ENCODE measurements at places on chromosomes 4 and X. TPM values are rescaled to one million over a fixed set of nuclear protein-coding genes. Genes with fewer than 3 reads are reported as not detected.

The PRDM8 gene
- 0.55 TPM for total RNA-seq

The POLN gene
- total RNA-seq, result 1.9 TPM

The ZAR1 gene
- total RNA-seq, result not detected

The PPARGC1A gene
- 8.2 TPM for total RNA-seq

The GLRA3 gene
- 0.06 TPM for total RNA-seq

DNA sequence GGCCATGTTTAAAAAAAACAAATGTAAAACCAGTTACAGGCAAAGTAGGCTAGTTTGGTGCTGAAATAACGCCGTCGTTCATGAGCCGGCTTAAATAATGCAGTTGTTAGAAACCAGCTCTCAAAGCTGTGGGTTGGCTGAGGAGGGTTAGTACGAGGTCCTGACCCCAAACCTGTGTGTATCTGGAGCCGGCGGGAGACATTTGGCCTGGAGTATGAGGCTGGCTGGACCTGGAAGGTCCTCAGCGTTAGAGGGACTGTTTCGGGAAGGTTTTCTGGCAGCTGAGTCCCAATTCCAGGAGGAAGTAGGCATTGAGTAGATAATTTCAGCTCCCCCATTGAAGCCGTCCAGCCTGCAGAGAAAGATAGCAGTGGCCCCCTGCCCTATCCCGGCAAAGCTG, 73.4 kb upstream of the PPP2R3B start:
- no peaks in the 10 kb centered on the region for H3K4me1 ChIP-seq
- no peak overlapping the region for H3K4me3 ChIP-seq

- H3K27ac ChIP-seq, result no peak overlapping the region
- no peaks in the 10 kb centered on the region for H3K27me3 ChIP-seq
- H3K4me3 ChIP-seq, result no peak overlapping the region
- no peaks in the 10 kb centered on the region for H3K36me3 ChIP-seq
Measured at GRCh38 chrX:39475372-39475771, 622.4 kb downstream of the BCOR start.

DNA sequence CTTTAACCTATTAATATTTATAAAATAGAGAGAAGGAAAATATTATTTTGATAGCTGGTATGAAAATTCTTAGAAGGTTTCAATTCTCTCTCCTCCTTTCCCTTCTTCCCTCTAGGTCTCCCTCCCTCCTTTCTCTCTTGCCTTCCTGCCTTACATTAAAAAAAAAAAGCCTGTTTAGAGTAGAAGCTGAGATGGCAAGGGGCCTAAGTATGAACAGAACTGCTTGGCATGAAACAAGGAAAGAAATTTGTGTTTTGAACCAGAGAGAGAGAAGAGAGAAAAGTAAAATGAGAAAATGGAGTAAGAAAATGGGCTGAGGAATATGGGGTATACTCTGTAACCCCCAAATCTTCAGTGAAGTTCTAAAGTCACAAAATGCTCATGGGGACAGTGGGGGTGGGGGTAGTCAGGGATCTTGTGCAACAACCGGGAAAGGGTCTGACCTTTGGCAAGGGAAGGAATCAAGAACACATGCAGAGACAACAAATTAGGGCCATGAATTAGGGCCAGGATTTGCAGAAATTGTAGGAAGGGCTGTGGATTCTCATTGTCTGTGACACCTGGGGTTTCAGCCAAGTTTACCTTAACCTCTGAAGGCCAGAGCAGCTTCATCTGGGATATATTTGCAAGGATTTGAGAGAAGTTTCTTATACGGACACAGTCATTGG, 30.6 kb downstream of the SUPT20HL2 start:
- DNase-seq, result no peak
- H3K36me3 ChIP-seq, result no peaks in the 10 kb centered on the region
- H3K27me3 ChIP-seq, result no peaks in the 10 kb centered on the region

GRCh38 chrX:115504167-115504566, 56.8 kb upstream of the PLS3 start:
- no peak overlapping the region for H3K4me3 ChIP-seq
- H3K27me3 ChIP-seq, result no peaks in the 10 kb centered on the region
- no peak overlapping the region for H3K27ac ChIP-seq
- no peak for DNase-seq
- no peaks in the 10 kb centered on the region for H3K4me1 ChIP-seq

GRCh38 chrX:122565952-122566351, 618.1 kb upstream of the GRIA3 start:
- no peaks in the 10 kb centered on the region for H3K4me1 ChIP-seq
- H3K27me3 ChIP-seq, result no peaks in the 10 kb centered on the region
- no peak for DNase-seq
- H3K4me3 ChIP-seq, result no peak overlapping the region
- H3K27ac ChIP-seq, result no peak overlapping the region

- no peak for DNase-seq
- H3K27ac ChIP-seq, result no peak overlapping the region
- H3K4me1 ChIP-seq, result no peaks in the 10 kb centered on the region
Measured at GRCh38 chr4:4985844-4986243, 33.4 kb downstream of the CYTL1 start.

DNA sequence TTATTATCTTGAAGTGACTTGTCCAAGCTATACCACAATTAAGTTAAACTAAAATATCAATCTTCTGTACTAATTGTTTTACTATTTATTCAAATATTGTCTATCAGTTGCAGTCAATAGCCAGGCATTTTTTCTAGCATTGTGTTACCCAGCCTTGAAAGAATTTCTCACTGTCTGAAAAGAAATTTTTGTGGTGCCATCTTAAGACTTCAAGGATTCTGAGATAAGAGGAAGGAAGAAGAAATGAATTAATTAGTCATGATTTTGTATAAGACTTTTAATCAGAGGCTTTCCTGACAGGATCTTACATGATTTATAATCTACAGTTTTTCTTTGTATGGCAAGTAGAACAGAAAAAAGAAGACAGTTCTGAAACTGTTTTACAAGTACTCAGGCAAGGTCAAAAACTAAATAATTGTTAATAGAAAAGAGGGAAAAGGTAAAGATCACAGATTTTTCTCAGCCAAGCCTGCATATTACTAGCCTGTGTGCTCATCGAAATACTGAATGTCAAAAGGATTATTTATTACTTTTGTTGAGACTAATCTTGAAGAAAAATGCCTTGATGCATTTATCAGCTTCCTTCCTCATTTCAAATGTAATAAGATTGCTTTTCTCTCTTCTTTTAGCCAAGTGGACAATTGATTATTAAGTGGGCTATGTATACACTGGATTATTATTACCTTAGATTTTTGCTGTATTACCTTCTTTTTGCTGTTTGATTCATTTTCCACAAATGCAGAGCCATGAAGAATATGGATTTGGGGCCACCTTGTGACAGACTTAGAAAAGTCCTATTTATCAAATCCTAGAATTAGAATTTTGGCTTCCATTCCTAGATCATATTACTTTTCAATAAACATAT, 53.8 kb downstream of the CXCL1 start:
- H3K36me3 ChIP-seq, result no peaks in the 10 kb centered on the region
- DNase-seq, result no peak
- no peak overlapping the region for H3K27ac ChIP-seq
- H3K27me3 ChIP-seq, result no peaks in the 10 kb centered on the region
- H3K4me3 ChIP-seq, result no peak overlapping the region

- no peak overlapping the region for H3K4me3 ChIP-seq
- no peak overlapping the region for H3K27ac ChIP-seq
- H3K36me3 ChIP-seq, result no peaks in the 10 kb centered on the region
- no peak for DNase-seq
Measured at GRCh38 chr4:175671491-175671934, 140.6 kb downstream of the GPM6A start.

DNA sequence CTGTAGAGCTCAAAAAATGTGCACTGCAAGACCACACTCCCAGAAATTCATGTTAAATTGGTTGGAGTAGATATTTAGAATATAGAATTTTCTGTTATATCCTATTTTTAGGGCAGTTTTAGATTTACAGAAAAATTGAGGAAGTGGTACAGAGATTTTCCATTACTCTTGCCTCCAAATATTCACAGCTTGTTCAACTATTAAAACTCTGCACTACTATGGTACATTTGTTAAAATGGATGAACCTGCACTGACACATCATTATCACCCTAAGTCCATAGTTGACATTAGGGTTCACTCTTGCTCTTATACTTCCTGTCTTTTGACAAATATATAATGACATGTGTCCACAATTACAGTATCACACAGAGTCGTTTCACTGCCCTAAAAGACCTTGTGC, 1724.5 kb downstream of the C4orf33 start:
- no peaks in the 10 kb centered on the region for H3K36me3 ChIP-seq
- H3K27ac ChIP-seq, result no peak overlapping the region

GRCh38 chrX:136147315-136147901, at the start of gene FHL1:
TSS of gene FHL1 (plus strand) at chrX:136147533.
- H3K36me3 ChIP-seq, result no peaks in the 10 kb centered on the region
- H3K27me3 ChIP-seq, result no peaks in the 10 kb centered on the region
- H3K4me3 ChIP-seq, result peak within 1 kb of the TSS; percentile 23
- no peak within 1 kb of the TSS for H3K27ac ChIP-seq
- H3K4me1 ChIP-seq, result no peaks in the 10 kb centered on the region
- DNase-seq, result peak; percentile 33

DNA sequence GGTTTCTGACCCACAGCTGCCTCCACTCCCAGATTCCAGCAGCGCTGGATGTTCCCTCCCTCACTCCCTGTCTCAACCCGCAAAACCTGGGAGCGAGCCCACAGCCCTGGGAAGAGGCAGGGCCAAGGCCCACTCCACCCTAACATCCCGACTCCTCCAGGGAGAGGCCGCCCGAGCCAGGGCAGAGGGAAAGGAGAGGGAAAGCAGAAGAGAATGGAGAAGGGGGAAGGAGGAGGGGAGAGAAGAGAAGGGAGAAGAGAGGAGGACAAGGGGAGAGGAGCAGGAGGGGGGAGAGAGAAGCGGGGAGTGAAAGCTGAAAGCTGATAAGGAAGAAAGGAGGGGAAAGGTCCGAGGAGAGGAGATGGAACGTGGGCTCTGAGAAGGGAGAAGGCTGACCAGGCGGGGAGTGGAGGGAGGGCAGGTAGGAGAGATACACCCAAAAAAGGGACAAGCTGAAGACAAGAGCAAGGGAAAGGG, 120.2 kb upstream of the PJA1 start:
- no peaks in the 10 kb centered on the region for H3K27me3 ChIP-seq
- no peak overlapping the region for H3K27ac ChIP-seq
- DNase-seq, result no peak
- no peak overlapping the region for H3K4me3 ChIP-seq

GRCh38 chr4:98046665-98047064, 96.6 kb downstream of the STPG2 start:
- no peak for DNase-seq
- H3K4me1 ChIP-seq, result no peaks in the 10 kb centered on the region
- no peak overlapping the region for H3K4me3 ChIP-seq
- no peaks in the 10 kb centered on the region for H3K36me3 ChIP-seq
- H3K27me3 ChIP-seq, result no peaks in the 10 kb centered on the region

Measured in pancreas (tissue), 10 donors.